ENCODE measurements at places on chromosomes 12 and 14. TPM values are rescaled to one million over a fixed set of nuclear protein-coding genes. Genes with fewer than 3 reads are reported as not detected.

DNA sequence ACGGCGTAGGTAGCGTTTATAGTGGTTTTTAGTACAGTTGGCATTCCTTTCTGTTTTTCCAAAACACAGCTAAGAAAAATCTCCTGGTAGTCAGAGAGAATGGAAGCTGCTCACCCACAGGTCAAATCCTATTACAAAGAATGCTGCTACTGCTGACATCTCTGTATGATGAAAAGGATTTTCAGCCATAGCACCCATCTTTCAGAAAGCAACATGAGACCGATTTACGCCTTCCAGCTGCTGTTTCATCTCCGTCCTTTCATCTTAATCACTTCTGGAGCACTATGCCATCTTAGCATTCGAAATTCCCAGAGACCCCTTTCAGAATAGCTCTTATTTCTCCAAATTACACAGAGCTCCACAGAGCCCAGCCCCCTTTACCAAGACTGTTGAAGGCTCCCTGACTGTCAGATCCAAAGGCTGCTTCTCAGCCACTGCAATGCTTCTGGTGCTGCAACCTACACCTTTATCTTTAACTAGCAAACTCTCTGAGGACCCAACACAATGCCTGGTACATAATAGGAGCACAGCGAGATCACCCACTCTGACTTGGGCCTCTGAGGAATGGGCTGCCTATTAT is 211.8 kb downstream of the NEDD1 start:
- DNase-seq, result no peak

FBLN5 gene
- total RNA-seq, result 431 TPM

KRT73 gene
- not detected for total RNA-seq

MYF5 gene
- not detected for total RNA-seq
